Caudate nucleus (tissue), 63 donors: ENCODE measurements at places on chromosomes 12 and 14.

GRCh38 chr14:23076785-23077408, 18.0 kb downstream of the ACIN1 start:
- no peak for DNase-seq

DNA sequence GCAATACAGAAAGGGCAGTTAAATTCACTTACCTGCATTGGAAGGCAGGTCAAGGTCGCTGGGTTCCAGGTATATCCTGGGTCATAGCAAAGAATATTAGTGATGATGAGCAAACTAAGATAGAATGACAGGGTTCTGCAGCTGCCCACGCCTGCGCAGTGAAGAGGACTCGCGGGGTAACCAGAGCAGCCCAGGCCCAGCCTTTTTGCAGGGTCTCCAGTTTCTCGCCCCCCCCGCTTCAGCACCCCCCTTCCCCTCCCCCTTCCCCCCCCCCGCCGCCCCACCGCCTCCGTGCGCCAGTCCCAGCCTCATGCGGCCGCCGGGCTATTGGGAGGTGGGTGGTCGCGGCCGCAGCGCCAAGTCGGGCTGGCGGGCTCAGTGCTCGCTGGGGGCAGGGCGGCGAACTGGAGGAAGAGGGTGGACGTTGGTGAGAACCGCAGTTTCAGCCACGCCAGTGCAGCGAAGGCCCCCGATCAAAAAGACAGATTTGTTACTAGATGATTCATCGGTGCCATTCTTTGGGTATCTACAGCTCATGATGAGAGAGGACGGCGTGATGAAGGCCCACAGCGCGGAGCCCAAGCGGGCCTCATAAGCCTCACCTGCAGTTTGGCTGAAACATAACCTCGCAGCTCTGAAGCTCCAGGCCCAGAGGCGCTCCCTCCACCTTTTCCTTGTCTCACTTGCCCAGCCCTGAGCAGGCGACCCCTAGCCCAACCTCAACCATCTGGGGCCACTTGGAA, 20.2 kb downstream of the SLC2A3 start:
- DNase-seq = no peak

DNA sequence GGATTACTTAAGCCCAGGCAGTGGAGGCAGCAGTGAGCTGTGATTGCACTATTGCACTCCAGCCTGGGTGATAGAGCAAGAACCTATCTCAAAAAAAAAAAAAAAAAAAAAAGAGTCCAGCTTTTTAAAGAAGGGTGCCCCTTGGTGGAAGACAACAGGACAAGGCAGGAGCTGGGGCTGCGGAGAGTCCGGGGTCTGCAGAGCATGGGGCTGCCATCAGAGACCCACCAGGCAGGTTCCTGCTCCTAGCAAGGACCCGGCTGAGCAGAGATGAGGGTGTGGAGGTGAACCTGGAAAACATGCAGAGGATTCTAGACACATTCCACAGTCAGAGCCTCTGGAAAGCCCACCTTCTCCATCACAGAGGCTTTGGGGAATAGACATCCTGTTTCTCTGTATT, 21.0 kb upstream of the CIPC start:
- DNase-seq = no peak

DNA sequence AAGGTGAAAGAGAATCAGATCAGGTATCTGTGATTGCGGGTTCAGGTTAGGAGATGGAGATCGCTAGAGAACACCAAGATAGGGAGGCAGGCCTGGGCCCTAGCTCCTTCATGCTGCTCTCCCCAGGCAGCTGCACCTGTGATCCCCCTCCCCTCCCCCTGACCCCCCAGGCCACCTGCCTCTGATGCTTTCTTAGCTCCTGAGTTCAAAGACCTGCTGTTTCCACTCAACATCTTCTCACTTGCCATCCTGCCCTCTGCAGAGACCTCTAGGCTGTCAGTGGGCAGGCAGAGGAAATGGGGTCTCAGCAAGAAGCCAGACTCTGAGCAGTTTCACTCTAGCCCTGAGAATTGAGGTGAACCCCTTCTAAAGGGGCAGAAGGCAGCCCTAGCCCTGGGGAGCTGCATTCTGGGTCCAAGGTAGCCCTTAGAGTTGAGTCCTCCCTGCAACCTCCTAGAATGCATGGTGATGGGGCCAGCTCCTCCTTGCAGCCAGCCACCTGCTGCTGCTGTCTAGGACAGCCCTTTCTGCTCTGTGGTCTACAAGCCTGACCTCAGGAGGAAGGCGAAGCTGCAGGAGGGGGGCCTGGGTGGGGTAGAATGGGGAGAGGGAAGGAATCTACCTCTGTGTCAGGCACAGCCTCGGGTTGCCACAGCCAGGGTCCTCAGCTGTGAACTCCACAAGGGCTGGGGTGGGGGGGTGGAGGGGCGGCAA, 6.4 kb upstream of the SLC48A1 start:
- no peak for DNase-seq

GRCh38 chr12:64840119-64840518, 15.7 kb downstream of the TBC1D30 start:
- no peak for DNase-seq

DNA sequence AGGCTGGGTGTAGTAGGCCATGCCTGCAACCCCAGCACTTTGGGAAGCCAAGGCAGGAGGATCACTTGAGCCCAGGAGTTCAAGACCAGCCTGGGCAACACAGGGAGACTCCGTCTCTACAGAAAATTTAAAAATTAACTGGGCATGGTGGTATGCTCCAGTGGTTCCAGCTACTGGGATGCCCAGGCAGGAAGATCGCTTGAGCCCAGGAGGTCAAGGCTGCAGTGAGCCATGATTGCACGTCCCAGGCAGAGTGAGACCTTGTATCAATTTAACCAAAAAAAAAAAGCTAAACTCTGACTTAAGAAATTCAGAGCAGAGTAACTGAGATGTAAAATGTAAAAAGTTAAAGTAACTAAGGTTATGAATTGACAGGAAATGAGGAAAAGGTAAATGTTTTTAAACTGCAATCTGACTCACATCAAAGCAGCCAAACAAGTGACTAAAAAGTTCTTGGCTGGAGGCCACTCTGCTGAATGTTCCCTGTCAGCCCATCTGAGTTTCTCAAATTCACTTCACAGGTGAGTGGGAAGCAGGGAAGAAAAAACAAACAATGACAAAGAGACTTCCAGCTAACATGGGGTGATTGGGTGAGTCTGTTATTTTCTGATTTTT, 21.3 kb downstream of the PRKD1 start:
- DNase-seq = no peak

DNA sequence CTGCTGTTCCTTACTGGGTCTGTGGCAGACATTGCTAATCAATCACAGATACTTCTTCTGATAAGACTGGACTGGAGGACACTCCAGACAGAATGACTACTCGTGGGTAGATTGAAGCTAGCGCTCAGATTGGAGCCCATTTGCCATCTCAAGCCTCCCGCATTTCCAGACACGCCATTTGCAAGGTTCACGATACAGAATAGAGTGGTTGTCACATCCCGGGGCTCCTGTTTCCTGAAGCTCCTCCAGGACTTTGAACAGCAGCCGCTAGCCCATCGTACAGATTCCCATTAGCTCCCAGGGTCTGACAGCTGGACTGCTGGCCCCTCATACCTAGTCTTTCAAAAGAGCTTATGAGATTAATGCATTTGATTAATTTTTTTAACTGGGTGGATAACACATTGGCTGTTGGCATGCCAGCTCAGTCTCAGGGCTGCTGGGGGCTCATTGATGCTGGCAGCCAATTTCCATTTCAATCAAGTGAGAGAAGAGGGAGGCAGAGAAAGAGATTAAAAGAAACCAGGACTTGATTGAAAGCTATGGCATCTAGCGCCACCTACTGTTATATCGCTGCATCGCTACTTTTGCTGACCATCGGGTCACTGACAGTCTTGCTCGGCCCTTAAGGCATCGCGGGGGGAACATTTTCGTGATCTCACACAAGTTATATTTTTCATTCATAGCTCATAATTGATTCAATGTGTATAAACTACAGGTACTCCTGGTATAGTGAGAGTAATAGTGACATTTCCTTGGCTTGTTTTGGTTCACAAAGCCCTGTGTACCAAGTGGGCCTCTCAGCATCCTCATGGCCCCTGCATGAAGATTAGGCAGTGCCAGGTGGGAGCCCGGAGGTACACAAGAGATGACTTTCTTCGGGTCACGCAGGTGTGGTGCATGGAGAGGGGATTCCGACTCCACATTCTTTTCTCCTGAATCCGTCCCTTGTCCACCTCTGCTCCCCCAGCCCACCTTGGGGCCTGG, 78.6 kb downstream of the CCDC60 start:
- DNase-seq = peak; percentile 60

GRCh38 chr14:61678975-61679374, 16.3 kb upstream of the HIF1A start:
- DNase-seq = no peak

DNA sequence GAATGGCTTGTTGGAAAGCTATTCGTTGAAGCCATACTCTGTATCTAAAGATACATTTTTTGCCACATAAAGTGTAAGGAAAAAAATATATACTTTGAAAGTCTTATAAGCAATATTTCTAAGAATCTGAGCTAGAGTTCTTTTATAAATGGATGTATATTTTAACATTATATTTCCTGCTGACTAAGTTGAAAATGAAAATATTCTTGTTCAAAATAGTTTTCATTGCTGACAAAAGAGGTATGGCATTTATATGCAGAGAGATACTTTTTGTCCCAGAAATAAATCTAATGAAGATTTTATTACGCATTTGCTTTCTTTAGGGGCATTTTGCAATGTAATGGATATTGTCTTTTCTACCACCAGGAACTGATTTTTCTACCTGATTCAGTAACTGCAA, 834.9 kb downstream of the LRFN5 start:
- DNase-seq = no peak

DNA sequence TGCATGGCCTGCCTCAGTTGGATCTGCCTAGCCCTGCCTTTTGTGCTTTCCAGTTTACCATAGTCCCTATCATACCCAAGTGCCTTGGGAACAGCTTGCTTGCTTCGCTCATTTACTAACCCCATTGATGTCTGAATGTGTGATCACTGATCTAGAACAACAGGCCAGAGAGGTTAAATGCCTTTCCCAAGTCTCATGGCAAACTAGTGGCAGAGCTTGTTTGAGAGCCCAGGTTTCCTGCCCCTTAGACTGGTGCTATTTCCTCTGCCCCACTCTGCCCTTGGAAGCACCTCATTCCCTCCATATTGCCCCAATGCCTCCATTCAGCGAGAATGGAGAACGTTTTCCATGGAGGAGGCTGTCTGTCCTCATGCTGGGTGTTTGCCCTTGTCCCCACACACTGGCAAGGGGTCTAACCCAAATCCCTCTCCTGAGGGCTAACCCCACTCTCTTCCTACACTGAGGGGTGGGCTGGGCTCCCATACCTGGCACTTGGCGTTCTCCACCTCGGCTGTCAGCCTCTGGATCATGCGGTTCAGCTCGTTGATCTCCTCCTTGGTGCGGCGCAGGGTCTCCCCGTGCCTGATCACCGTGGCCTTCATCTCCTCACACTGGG, 19.8 kb downstream of the KRT7 start:
- DNase-seq = no peak

DNA sequence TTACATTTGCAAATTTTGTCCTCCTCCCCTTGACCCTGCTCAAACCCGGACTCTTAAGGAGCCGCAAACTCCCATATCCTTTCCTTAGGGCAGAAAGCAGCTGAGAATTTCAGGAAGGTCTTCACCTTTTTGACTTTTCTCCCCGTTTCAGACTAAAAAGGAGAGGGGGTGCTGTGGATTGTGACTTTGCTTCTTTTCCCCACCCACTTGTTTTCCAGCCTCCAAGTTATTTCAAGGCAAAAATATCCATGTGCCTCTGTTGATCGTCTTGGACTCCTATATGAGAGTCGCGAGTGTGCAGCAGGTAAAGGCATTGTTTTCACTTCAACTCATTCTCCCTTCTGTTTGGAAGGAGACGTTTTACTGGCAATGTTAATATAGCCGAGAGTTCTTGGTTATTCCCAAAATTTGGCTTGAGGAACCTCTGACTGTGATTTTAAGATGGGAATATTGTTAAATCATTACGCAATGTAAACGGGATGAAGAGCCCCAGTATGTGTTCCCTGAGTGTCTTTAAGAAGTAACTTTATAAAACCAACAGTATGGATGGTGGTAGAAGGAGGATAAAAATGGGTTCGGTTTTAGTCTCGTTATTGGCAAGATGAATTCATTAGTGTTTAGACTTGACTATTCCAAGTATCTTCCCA, 663 bp downstream of the LRRK2 start:
- no peak for DNase-seq

DNA sequence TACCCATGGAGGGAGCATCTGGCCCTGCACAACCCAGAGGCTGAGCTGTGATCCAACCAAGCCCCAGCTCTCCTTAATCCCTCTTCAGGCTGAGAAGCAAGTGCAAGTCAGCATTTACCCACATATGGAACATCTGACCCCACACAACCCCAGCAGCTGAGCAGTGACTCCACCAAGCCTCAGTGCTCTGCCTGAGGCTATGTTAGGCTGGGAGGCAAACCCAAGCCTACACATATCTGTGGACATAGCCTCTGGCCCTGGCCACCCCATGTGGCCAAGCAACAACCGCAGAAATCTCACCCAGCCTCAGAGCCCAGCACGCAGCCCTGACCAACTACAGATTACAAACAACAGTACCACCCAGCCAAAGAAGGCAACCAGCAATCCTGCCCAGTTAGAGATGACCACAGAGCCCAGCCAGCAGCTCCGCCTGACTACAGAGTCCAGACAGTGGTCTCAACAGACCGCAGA, 142.8 kb downstream of the NUAK1 start:
- no peak for DNase-seq

GRCh38 chr12:95908573-95908972, 33.8 kb downstream of the CCDC38 start:
- no peak for DNase-seq

GRCh38 chr12:49907352-49907751, 3.7 kb upstream of the FAIM2 start:
- no peak for DNase-seq

DNA sequence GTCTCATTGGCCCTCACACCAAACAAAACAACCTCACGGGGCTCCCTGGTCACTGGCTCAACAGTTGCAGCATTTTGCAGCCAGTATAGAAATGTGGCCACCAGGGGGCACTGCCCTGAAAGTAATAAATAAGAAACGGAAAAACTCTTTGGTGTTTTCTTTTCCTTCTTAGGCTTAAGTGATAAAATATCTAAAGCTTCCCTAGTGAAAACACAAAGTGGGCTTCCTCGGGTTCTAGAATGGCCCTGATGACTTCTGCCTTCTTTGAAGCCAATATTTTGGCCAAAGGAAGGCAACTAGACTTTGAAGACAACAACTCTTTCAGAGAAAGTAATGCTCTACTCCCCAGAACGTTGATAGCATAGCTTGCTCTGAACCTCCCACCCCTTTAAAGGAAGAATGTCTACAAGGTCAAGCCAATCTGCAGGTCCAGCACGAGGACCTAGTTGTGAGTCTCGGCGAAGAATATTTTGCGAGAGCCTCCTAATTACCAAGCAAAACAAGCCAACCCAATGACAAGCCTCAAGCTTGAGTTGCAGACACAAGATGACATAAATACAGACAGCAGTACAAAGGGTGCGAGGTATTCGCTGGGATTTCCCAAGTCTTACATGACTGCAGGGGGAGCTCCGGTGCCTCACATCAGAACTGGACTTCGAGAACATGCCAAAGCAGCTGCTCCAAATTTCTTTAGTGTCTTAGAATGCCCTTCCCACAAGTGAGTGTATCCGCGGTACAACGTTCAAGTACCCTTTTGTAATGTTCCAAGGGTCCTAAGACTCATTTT, 2.6 kb downstream of the ITPK1 start:
- DNase-seq = peak; percentile 19
